Uterus (tissue), 4 donors: ENCODE measurements at places on chromosomes 16 and 17. TPM values are rescaled to one million over a fixed set of nuclear protein-coding genes. Genes with fewer than 3 reads are reported as not detected.

Gene CD300LF
- 0.27 TPM for total RNA-seq

Gene KIF19
- 1.7 TPM for total RNA-seq

Gene ATP2C2
- 0.51 TPM for total RNA-seq

Gene PYY
- total RNA-seq, result not detected

Gene NT5M
- total RNA-seq, result 1.8 TPM

Gene ABCA5
- total RNA-seq, result 45.8 TPM

Gene SLC9A5
- total RNA-seq, result 1.3 TPM

Gene NQO1
- 16.2 TPM for total RNA-seq

Gene PAQR4
- 4.8 TPM for total RNA-seq

Gene P2RX1
- 18.8 TPM for total RNA-seq

Gene PRCD
- total RNA-seq, result 0.69 TPM

Gene ADAT1
- total RNA-seq, result 72.2 TPM

Gene ALOX15B
- 0.14 TPM for total RNA-seq

Gene HOXB13
- total RNA-seq, result not detected

Gene ALOXE3
- total RNA-seq, result not detected

Gene ARL5C
- not detected for total RNA-seq

Gene CLEC10A
- 1.5 TPM for total RNA-seq

Gene TMUB2
- 30.3 TPM for total RNA-seq

Gene CCR7
- 0.14 TPM for total RNA-seq

Gene ZNF19
- 9.8 TPM for total RNA-seq

Gene TMEM100
- 5.9 TPM for total RNA-seq

Gene CACNB1
- 5.9 TPM for total RNA-seq

Gene SLC22A31
- total RNA-seq, result not detected

Gene EFCAB13
- total RNA-seq, result 9.2 TPM

Gene GAS7
- total RNA-seq, result 12.8 TPM

Gene KRT24
- not detected for total RNA-seq

Gene XYLT1
- total RNA-seq, result 7.7 TPM

Gene MMP25
- 1.1 TPM for total RNA-seq
